ENCODE measurements at places on chromosomes 5 and 9.
A peak's percentile ranks its signal among the peaks of the same experiment; 100 is the strongest.

DNA sequence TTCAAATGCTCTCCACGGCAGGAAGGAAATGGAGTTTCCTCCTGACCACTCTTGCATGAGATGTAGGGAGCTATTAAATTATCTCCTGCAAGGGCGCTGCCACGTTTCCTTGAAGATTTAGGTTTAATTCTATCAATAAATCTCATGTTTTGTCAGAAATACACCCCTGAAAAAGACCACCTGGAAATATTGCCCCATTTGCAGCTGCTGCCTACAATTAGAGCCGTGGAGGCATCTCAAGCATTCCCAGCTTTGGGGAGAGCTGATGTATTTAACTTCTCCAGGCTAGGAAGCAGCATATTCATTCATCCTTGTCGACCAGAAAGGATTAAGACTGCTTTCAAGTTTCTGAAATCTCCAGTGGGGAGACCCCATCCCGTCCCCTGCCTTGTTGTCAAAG lies 40.5 kb downstream of the CCNJL start:
- no peak for DNase-seq

DNA sequence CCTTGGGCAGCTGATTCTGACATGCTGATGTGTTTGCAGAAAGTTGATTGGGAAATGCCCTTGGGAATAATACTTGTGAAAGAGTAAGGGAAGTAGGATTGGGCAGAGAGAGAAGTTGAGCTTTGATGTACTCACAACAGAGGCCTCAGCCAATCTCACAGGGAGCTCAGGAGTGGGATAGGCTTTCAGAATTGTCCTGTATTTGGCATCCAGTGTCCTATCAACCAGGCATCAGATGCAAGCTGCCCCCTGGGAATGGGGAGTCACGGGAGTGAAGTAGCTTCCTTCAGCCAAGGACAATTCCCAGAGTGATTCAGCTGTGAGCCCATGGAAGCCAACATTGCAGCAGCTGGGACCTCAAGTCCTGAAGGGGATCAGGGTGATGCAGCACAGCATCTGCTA lies 39.6 kb downstream of the DMAC1 start:
- DNase-seq, result no peak

GRCh38 chr5:40755093-40755406 lies 711 bp downstream of the TTC33 start:
- DNase-seq, result peak; percentile 79

DNA sequence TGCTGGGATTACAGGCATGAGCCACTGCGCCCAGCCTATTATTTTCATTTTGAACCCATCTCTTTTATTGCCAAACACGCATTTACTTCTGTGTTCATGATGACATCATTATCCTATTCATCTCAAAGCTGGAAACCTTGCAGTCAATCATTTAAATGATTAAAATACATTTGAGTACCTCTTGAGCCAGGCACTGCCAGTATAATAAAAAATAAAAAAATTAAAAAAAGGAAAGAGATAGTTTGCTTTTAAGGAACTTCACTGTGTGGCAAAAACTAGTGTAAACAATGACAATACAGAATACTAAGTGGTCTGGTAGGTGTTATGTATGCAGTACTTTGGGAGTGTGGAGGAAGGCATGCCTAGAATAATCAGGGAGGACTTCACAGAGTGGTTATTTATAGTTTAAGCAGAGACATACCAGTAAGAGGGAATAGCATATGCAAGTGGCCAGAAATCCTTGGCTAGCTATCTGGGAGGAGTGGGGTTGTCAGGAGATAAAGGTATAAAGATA lies 8.6 kb downstream of the NSD1 start:
- DNase-seq, result no peak

DNA sequence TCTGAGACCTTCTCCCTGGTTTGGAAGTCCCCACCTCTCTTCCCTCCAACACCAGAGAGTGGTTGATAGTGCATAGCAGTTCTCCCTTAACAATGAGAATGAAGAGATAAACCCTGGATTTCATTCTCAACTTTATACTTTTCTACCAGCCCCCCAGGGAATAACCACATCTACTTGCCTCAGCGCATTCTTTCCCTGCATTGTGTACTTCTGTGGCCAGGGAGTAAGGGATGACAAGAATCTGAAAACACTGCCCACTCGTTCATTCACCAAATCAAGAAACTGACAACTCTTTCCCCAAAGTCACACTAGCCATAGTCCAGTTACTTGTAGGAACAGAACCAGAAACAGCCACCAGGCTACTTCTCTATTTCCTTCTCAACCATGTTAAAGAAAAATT lies 46.0 kb upstream of the SPIN1 start:
- no peak for DNase-seq

- no peak for DNase-seq
Observed at GRCh38 chr9:124035001-124035650, 23.6 kb downstream of the LHX2 start.

GRCh38 chr5:171904886-171905285 lies 101.6 kb downstream of the FBXW11 start:
- no peak for DNase-seq

- DNase-seq, result no peak
Observed at GRCh38 chr9:110033869-110034268, 174.1 kb downstream of the C9orf152 start.

DNA sequence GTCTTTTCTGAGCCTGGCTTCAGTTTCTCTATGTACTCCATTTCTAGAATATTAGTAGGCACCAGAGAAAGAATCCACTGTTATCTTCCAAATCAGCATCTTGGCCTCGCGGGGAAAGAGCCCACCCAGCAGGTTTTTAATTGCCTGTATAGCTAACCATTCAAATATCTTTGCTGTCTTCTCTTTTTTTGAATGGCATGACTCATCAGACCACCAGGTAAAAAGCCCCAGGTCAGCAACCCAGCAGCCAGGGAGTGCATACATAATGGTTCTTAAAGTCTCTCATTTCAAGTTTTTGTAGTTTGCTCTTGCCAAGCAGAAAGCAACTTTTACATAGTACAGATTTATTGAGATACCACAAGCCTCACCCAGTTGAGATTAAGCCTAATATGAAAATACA lies 50.7 kb downstream of the TMEM167A start:
- DNase-seq, result no peak

DNA sequence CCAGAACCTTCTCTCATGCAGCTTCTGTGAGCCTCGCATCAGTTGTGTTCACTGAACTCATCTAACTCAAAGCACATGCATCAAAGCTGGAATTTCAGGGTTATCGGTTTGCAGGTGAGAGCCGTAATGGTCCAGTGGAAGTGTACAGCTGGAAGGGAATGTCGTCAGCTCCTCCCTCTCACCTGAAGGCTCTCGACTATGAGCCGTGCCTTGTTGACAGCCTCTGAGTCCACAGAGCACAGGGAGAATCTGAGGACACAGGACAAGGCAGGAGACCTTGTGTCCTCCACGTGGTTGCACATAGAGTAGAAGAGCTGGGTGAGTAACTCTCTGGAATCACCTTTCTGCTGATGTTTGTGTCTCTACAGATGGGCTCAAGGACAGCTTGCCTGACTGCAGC lies 38.8 kb downstream of the PROP1 start:
- no peak for DNase-seq

DNA sequence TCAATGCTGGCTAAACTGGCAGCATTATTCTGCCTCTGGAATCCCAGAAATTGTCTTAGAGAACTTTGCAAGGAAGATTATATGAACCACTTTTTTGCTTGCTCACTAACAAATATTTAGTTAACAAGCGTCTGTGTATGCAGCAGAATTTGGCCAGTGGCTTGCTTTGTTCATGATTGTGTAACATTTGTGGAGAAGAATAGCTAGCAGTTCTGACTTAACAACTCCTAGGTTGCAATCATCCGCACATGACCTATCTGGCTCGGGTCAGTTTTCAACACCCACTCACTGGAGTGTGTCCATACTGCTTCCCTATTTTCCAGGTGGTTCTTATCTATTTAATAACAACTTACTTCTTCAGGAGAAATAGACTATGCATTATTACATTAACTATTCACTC lies 98.5 kb downstream of the SNX18 start:
- peak; percentile 41 for DNase-seq

DNA sequence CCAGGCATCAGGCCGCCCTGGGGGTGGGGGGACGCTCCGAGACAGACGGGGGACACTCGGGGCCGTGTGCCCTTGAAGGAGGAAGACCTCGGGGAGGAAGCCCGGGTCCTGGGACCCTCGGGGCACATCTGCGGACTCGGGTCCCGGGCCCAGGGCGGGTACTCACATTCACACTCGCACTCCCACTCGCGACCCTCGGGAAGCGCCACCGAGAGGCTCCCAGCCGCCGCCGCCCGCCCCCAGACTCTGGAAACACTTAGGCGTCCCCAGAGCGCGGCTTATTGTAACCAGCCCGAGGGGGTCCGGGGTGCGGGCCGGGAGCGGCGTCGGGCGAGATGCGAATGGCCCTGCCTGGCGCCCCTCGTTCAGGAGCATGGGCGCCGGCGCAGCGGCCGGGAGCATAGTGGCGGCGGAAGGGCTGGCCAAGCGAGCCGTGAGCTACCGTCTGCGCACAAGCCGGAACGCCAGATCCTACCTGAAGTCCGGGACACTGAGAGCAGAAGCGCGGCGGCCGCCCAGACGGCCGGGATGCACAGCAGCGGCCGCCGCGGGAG lies 559 bp downstream of the ROR2 start:
- DNase-seq, result no peak

DNA sequence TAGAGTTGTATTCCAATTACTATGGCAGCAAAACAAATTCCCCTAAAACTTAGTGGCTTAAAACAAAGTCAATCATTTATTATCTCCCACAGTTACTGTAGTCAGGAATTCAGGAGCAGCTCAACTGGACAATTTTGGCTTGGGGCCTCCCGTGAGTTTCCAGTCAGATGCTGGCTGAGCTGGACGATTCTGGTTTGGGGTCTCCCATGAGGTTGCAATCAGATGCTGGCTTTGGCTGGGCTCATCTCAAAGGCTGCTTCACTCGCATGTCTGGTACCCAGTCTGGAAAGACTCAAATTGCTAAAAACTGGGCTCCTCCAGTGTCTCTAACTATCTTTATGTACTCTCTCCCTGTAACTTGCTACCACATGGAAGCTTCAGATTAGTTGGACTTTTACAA lies 130.1 kb downstream of the C5orf15 start:
- no peak for DNase-seq

- DNase-seq, result no peak
Observed at GRCh38 chr5:134240421-134240962, 14.6 kb upstream of the PPP2CA start.
